ENCODE measurements at places on chromosomes 5 and 9.

DNA sequence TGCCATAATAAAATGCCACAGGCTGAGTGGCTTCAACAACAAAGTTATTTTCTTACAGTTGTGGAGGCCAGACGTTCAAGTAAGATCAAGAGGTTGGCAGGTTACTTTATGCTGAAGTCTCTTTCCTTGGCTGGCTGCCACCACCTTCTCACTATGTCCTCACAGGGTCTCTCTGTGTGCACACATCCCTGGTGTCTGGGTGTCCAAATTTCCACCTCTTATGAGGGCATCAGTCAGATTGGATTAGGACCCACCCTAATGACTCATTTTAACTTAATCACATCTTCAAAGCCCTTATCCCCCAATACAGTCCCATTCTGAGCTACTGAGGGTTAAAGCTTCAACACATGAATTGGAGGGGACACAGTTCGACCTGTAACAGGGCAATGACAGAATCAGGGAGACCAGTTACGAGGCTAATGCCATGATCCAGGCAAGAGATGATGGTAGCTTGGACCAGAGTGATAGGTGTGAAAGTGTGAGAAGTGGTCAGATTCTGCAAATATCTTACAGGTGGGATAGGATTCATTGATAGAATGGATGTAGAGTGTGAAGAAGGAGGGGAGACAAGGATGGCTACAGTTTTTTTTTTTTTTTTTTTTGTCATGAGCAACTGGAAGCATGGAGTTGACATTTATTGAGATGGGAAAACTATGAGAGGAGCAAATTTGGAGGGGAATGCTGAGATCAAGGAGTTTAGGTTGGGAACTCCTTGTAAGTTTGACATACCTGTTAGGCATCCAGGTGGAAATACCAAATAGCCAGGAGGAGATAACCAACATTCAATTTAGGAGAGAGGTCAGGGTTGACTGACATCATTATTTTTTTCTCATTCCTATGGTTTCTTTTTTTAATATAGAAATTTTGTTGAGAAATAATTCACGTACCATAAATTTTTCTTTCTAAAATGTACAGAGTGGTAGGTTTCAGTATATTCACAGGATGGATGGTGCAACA lies 39.6 kb upstream of the FGF1 start:
- DNase-seq, result no peak

DNA sequence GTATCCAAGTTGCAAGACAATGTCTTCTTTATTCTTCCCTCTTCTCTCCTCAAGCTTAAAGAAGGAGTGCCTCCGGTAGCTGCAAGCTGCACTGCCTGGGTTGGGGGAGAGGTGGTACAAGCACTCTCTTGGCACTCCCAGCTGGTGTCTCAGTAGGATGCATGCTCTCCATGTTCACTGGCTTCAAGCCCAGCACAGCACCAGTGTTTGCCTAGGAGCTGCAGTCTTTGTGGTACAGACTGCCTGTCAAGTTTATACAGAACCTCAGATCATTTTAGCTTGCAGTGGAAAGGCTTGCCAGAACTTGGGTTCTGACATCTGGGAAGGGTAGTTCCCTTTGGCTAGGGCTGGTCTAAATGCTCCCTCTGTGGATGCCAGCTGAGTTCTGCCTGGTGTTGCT lies 505.6 kb downstream of the MAN2A1 start:
- DNase-seq, result no peak

- DNase-seq, result no peak
Measured at GRCh38 chr9:70105147-70105546, 61.5 kb downstream of the MAMDC2 start.

GRCh38 chr9:120635011-120635410 lies 55.0 kb upstream of the CDK5RAP2 start:
- no peak for DNase-seq

- DNase-seq, result no peak
Measured at GRCh38 chr5:127423173-127423798, 94.2 kb upstream of the PRRC1 start.

GRCh38 chr5:135013445-135013844 lies 20.6 kb downstream of the PITX1 start:
- no peak for DNase-seq

DNA sequence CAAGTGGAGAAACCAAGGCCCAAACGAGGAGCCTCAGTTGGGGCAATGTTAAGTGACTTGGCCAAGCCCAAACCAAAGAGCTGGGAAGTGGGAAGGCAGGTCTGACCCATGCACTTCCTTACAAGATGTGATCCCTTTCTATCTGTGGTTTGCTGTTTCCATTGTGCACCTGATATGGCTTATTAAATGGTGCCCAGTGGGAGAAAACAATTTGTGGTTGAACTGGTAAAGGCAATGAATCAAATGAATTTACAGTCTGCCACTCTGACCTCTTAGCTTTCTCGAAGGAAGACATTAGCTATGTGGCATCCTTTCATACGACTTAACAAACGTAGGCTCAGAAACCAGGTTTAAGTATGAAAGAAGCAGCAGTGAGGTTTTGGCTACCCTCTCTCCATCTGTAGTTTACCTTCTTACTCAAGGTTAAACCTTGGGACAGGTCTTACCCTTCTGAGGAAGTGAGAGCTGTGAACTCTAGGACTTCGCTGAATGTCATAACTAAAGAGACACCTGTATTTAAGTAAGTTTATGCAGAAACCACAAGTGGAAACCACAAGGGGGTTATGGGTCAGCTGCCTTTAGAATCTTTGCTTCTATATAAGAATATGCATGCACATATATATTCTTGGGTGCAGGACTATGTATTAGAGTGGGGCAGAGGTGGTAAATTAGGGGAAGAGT lies 100.5 kb upstream of the SPATA31D4 start:
- no peak for DNase-seq

DNA sequence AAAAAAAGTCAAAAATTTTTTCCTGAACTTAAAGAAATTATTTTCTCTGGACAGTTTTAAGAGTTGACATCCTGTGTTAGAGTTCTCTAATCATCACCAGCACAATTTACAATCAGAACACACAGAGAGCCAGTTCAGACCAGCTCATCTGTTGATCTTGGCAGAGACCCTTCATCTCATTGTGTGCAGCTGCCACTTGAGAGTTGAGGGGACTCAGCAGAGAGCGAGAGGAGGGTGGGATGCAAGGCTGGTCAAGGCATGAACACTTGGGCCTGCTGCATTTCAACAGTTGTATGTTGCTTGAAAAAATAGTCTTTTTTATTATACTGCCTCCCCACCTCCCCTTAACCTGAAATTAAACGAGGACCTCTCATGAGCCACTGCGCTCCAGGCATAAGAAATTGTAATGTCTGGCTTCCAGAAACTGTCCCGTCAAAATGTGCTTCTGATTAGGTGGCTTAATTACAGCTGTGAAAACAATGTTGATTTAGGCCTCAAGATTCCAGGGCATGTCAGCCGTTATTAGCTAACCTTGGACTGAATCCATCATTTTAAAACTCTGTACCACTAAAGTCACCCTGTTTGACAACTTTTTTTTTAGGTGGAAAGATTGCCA lies 383.6 kb downstream of the CCDC171 start:
- no peak for DNase-seq

GRCh38 chr5:122435761-122436160 lies 123.7 kb downstream of the SNCAIP start:
- DNase-seq, result no peak

- no peak for DNase-seq
Measured at GRCh38 chr5:108560581-108560980, 178.7 kb upstream of the FBXL17 start.

GRCh38 chr9:126502417-126503332 lies 111.1 kb upstream of the LMX1B start:
- DNase-seq, result no peak

- DNase-seq, result no peak
Measured at GRCh38 chr9:136644343-136644592, 18.4 kb upstream of the EGFL7 start.

- no peak for DNase-seq
Measured at GRCh38 chr5:145510324-145510723, 324.8 kb downstream of the PRELID2 start.

DNA sequence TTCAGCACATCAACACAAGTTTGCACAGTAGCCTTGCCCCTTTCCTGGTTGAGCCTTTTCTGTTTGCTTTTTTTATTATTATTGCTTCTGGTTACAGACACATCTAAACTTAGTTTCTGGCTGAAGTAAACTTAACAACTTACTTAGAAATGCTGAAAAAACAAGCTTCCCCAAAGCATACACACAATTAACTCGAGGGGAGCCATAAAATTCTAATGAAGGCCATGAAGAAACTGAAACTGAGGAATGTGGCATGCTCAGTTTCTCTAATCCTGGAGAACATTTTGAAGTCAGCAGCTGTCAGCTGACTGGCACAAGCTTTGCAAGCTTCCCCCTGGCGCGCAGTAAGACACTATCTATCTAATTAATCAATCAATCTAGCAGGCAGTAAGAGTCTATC lies 3.7 kb downstream of the MYO10 start:
- no peak for DNase-seq

- DNase-seq, result no peak
Measured at GRCh38 chr9:5593904-5594303, 35.0 kb upstream of the RIC1 start.

DNA sequence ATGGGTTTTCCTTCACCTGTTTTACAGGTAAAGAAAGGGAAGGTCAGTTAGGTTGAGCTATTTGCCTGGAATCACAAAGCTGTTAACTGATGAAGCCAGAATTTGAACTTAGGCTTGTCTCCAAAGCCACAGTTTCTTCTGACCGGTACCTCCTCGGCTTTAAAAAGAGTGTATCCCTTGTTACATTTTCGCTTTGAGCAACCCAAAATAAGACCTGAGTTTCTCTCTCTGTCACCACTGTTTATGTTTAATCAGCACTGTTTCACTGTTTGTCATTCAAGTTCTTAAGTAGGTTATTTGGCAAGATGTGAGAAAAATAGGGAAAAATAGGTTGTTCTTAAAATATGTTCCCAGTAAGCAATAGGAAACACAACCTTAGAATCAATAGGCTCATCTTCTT lies 84.6 kb downstream of the VCAN start:
- DNase-seq, result no peak

DNA sequence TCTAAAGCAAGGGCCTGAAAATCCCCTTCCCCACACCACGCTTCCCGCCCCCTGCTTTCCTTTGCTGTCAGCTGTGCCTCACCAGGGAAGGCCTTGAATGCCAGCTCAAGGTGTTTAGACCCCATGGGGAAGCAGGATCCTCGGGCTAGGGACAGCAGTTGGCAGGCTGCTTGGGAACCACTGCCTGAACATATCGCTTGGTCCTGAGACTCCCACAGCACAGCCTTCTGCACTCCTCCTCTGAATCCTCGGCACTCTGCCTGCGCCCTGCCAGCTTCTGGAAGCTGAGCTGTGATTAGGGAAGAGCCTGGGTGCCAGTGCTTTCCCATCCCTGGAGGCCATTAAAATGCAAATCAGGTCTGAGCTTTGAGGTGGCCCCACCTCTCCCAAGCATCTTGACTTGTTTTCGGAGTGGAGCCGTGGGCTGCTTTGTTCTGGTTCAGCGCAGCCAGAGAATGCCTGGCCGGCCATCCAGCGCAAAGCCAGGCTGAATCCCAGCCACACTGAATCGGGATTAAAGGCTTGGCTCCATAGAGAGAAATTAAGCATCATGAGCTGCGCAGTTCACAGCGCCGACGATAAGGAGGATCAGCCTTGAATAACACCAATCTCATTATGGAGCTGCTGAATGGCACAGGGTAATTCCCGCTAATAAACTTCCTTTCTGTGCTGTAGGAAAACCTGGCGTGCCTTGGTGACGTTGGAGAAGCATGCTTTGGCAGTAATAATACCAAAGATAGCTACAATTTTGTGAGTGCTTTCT lies 40.0 kb downstream of the AMBP start:
- peak; percentile 75 for DNase-seq

GRCh38 chr5:140795259-140795641 lies 598 bp downstream of the PCDHA2 start:
- no peak for DNase-seq

- no peak for DNase-seq
Measured at GRCh38 chr5:154517181-154517580, 39.2 kb upstream of the HAND1 start.

DNA sequence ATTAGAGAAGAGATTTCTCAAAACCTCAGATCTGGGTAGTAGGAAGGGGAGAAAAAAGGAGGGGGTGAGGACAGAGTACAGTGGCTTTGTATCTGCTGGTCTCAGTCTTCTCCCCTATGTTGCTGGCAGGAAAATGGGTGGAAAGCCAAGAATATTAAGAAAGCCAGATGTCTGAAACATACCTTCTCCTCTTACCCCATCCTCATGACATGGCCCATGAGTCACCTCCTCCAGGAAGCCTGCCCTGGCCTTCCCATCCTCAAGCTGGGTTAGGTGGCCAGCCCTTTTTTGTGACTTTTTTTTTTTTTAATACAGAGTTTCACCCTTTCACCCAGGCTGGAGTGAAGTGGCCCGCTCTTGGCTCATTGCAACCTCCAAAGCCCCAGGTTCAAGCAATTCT lies 61.8 kb downstream of the ABCA1 start:
- no peak for DNase-seq

DNA sequence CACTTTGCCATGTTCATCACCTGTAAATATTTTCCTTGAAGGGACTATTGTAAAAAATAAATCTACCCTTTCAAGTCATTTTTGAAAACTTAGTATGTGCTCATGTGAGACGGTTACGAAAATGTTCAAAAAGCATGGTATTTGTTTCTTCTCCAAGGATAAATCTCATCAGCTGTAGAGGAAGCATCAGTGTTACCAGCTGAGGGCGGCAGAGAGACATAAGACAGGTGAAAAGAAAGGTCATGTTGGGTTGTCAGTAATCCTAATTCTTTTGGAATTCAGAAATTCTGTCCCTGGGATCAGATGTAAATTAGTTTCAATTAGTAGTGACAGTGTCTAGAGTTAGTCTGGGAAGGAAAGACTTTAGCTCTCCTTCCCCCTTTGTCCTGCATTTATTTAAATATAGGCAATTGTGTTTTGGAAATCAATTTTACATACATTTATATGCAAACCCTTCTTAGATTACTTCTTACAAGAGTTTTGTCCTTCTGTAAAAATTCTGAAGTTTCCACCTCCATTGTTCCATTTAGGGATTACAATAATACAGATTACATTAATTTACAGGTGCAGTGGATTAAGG lies 791.9 kb upstream of the CDH6 start:
- DNase-seq, result peak; percentile 43

- peak; percentile 57 for DNase-seq
Measured at GRCh38 chr5:122500245-122501088, 188.4 kb downstream of the SNCAIP start.

GRCh38 chr5:5200133-5200532 lies 60.0 kb downstream of the ADAMTS16 start:
- no peak for DNase-seq

DNA sequence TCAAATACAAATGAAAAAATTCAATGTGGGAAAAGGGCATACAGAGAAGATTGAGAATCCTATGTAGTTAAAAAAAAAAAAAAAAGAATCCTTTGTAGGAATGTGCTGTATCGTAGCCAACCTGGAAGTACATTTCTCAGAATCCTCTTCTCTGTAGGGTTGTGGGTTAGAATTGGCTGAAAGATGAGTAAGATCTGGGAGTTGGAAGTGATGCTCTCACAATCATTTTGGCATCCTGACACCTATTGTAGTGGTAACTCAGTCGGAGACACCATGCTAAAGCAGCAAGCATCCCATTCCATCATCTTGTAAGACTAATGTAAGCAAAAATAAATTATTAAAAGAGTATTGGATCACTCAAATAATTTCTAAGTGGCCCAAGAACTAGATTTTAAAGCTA lies 30.6 kb downstream of the MRPL22 start:
- DNase-seq, result no peak

Measured in neuronal stem cell (in vitro differentiated cells).